ENCODE measurements at places on chromosomes 6 and 20.

DNA sequence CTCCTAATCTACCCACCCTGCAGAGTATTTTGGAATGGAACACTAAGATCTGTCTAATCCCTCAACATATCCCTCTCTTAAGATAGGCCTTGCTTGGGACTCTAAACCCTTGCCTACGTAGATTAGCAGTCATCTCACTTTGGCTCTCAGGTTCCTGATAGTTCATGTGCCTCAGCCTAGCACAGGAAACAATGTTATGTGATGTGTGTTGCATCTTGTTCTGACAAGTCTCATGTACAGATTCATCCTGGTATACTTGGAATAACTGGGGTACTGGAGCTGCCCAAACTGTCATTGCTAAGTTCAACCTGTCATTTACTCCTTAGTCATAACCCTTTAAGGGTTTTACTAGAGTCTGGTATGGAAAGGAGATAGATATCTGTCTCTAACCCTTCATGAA lies 34.1 kb downstream of the TREML1 start:
- DNase-seq: no peak

- no peak for DNase-seq
These were observed 87.0 kb downstream of the ZMYND8 start for GRCh38 chr20:47269309-47270165.

DNA sequence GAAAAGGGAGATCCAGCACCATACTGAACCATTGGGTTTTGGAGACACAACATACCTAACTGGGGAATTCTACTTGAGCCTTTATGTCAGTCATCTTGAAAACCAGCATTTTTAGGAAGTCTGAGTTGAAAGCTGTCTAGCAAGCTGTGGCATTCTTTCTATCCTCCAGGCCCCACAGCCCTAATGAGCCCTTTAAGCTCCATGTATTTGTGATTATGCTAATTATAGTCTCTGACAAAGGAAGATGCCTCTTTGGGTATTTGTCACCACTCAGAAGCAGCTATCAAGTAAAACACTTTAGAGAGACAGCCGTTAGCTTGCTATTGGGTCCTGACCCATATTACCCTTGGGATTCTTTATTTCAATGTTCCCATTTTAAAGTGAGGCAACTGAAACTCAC lies 159.5 kb upstream of the MANEA start:
- DNase-seq: no peak

DNA sequence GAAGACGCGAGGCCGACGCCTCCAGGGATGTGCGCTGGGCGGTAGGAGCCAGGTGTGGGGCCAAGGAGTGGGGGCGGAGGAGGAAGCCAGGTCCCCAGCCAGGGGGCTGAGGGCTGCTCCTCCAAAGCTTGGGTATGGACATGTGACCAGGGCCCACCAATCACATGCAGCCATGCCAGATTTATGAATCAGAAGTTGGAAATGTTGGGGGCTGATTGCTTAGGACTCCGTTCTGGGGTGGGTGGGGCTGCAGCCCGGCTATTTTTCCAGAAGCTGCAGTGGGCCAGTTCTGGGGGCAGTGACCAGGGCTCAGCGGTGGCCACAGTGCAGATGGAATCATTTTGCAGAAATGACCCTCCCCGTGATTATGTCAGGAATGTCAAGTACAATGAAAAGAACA lies 96.0 kb downstream of the CEBPB start:
- peak; percentile 78 for DNase-seq

DNA sequence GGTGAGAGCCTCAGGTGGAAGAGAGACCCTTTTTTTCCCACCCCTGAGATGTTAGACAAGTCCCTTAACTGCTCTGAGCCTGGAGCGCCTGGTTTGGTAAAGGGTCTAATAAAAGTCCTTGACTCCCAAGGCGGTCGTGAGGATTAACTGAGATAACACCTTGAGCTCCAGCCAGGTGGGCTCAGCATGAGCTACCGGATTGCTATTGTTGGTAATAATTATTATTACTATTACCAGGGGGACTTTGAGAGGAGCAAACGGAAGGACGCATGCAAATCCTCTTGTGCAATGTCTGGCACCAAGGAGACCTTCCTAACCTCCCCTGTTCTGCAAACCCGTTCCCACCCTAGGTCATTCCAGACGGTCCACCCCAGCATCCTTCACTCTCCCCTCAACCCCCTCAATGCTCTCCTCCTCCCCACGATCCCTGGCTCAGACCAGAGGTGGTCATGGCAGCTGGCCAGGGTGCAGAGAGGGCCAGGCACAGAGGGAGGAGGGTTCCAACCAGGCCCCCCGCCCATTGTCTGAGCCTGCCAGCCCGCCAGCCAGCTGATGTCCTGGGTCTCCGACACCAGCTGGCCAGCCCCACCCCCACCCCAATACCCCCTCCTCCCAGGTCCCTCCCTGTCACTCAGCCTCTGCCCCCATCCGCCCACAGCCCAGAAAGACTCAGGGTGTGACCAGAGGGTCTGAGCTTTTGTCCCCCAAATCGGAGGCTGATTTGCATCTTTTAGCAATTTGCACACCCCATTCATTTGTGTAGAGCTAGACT lies 14.3 kb upstream of the CBFA2T2 start:
- no peak for DNase-seq

GRCh38 chr6:37050045-37050853 lies 44.8 kb downstream of the FGD2 start:
- DNase-seq: peak; percentile 82

DNA sequence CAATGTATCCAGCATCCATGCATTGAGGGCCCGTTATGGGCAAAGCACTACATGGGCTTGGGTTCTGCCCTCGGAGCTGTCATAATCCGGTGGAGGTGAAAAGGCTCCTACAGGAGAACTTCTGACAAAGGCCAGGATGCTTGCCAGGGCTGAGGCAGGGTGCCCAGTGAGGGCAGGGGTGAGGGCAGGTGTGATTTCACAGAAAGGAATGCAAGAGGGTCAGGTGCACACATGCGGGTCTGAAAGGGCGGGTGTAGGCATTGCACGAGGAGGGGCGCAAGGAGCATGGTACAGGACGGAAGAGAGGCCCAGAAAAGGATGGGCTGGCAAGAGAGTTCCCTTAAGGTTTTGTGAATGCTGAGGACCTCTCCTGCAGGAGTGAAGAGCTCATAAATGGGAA lies 348.0 kb downstream of the BTBD3 start:
- no peak for DNase-seq

GRCh38 chr6:62265906-62266525 lies 20.0 kb downstream of the KHDRBS2 start:
- DNase-seq: no peak

GRCh38 chr20:23136893-23137745 lies 51.0 kb upstream of the CD93 start:
- no peak for DNase-seq

GRCh38 chr6:3841711-3842565 lies 7.2 kb upstream of the FAM50B start:
- no peak for DNase-seq

DNA sequence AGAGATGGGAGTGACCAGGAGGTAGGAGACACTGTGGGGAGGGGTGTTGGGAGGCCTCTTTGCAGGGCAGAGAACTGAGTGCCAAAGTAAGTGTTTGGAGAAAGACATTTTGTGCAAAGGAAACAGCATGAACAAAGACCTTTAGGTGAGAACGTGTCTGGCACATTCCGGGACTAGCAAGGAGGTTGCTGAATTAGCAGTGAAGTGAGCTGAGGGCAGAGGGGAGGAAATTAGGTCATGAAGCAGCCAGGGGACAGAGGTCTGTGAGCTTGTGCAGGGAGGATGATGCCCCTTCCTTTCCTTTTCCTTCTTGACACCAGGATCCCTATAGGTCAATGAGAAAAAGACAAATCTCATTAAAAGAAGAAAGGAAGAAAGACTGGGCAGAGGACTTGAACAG lies 21.4 kb upstream of the AHCY start:
- no peak for DNase-seq

DNA sequence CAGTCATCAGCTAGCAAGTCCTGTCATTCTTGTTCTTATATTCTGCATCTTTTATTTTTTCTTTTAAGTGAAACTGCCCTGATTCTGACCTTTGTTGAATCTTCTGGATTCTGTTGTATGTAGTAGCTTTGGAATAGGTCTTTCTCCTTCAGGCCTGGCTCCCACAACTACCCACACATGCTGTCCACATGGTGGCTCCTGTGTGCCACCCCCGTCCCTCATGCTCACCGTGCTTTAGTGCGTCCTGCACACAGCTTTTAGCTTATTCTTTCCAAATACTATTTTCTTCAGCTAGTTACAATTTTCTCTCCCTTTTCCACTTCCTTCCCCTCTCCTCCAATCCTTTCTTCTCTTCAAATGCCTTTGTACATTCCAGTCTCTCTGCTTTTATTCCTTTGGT lies 61.8 kb downstream of the CTNNBL1 start:
- no peak for DNase-seq

GRCh38 chr20:62808211-62808865 lies 3.7 kb downstream of the OGFR start:
- DNase-seq: peak; percentile 82

DNA sequence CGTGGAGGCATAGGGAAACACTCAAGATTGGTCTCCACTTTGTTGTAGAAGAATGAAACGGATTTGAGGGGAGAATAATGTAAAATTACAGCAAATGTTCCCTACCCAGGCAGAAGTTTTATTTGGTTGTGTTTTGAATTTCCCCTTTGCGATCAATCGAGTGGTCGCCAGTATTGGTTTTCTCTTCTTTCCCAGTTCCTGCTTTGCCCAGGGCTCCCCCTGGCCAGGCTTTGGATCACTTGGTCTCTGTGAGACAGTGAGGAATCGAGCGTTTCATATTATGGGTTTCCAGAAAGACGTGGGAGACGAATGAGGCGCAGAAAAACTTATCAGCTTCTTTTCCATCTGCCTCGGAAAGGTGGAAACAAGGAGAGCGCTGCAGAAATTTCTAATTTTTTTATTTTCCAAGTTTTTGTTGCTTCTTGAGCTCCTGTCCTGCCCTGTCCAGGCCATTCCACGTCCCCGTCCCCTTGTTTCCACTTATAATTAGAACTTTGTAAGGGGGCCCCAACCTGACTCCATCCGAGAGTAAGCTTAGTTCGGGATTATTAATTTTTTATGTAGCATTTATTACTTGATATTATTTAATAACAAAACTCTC lies 7.5 kb upstream of the TBX18 start:
- no peak for DNase-seq

GRCh38 chr6:42610416-42610815 lies 46.6 kb downstream of the UBR2 start:
- peak; percentile 32 for DNase-seq

DNA sequence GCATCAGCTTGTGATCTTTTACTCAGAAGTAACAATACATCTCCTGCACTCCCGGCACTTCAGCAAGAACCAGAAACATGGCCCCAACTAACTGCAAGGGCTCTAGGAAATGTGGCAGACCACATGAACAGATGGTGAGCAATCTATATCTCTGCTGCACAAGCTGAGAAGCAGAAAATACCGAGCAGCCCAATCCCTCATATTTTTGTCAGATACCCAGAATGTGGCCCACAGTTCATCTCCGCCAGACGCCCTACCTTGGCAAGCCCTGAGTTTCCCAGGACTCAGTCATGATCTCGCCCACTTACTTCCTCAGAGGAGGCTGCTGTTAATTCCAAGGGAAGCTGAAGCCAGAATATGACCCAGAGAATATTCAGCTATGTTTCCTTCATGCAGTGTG lies 63.1 kb upstream of the PHACTR1 start:
- DNase-seq: no peak

GRCh38 chr6:53727748-53728147 lies 62.2 kb upstream of the KLHL31 start:
- no peak for DNase-seq

DNA sequence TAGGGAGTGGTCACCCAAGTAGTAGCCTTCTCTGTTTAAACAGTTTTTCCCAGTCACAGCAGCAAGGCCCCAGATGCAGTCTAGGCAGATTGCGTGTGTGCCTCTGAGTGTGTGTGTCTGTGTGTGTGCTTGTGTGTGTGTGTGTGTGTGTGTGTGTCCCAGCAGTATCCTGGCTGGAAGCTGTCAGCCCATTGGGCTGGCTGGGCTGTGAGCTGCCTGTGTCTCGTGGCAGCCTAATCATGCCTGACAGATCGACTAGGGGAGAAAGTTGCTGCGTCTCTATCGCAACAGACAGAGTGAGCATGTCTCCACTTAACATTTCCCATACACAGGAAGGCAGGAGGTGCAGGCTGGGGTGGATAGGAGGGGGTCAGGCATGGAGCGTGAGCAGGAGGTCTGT lies 42.9 kb upstream of the LRFN2 start:
- no peak for DNase-seq

GRCh38 chr6:132818404-132819359 lies 4.3 kb downstream of the RPS12 start:
- DNase-seq: no peak

DNA sequence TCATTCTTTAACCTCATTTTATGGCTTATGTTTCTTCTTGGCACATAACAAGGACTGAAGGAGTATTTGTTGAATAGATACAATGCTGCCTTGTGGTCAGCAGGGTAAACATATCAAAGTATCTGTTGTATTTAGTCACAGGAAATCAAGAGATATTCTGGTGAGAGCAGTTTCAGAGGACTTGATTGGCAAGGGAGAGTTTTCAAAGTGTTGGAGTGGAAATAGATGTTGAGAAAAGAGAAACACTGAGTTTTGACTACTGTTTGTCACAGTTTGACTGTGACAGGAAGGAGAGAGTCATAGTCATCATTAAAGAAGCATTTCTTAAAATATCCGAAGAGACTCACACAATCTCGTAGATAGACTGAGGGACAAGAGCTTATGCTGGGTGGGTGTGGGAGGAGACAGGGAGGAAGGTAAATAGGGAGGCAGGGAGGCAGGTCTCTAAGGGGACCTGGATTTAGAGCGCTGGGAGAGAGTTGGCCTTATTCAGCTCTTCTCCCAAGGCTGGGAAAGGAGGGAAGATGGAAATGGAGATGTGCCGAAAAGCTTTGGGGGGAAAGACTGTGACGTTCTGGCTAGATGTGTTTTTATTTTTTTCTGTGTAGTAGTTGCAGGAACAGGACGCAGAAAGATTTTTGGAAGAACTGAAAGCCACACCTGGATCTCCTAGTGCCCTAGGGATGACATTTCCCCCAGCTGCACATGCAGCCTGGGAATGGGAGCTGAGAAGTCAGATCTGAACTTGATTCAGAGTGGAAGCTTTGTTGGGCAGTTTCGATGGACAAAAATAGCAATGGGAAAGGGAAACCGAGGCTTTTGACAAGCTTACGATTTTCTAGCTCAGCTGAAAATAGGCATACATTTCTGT lies 65.0 kb upstream of the IFNGR1 start:
- peak; percentile 56 for DNase-seq

GRCh38 chr20:37907330-37907676 lies 4.4 kb downstream of the VSTM2L start:
- DNase-seq: no peak

GRCh38 chr6:6656287-6656686 lies 67.8 kb downstream of the LY86 start:
- DNase-seq: no peak

DNA sequence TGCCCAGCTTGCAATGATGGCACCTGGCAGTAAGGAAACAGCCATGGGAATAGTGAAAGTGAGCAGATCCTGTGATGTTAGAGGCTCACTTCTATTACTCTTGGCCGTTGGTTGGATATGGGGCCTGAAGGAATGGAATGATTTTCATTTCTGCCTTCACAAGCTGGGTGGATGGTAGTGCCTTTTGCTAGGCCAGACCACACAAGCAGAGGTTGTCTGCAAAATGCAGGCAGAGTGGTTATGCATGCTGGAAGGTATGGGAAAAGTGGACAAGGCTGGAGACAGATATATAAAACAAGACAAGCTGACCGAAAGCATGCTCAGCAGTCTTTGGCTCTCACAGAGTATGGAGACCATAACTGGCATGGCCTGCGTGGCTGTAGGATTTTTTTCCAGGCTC lies 50.7 kb upstream of the ERVFRD-1 start:
- DNase-seq: no peak

GRCh38 chr6:35592178-35592577 lies 79.5 kb upstream of the TULP1 start:
- DNase-seq: no peak
